ENCODE measurements at places on chromosomes 3 and 15. TPM values are rescaled to one million over a fixed set of nuclear protein-coding genes. Genes with fewer than 3 reads are reported as not detected.
A peak's percentile ranks its signal among the peaks of the same experiment; 100 is the strongest.

GRCh38 chr3:172595664-172596393 is 72.6 kb upstream of the TNFSF10 start:
- no peak for DNase-seq

- no peak for DNase-seq
These were observed 63.6 kb downstream of the SLC15A2 start for GRCh38 chr3:121957674-121958415.

- DNase-seq, result no peak
These were observed 491 bp upstream of the SENP7 start for GRCh38 chr3:101513419-101513986.

DNA sequence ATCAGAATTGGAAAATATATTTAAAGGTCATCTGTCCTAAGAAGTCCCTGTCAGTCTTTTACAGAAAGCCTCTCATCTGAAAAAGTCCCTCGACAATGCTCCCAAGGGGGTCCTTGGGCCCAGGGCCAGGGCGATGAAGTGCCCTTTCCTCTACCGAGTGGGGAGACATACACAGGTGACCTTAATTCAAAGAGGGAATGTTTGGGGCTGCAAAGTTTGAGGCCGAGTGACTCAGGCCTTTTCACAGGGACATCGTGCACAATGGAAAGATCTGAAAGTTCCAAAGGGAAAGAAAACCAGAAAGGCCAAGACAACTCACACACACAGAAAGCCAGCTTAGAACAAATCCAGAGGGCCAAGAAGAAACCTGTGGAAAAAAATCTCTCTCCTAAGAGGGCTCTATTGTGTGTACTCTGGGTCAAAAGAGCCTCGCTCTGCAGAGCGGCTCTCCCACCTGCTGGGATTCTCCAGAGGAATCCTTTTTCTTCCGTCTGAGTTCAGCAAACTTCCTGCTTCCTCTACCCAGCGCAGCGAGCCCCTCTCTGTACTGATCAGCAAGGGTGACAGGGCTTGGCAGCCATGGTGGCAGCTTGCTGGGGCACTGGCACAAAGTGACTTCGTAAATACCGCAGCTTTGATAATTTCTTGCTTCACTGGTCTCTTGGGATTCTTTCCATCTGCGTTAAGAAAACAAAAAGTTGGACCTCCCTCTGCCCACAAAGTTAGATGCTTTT is 259.1 kb downstream of the OPA1 start:
- DNase-seq, result no peak

- no peak for DNase-seq
These were observed 279.4 kb upstream of the UBE2E2 start for GRCh38 chr3:22923711-22924110.

- no peak for DNase-seq
These were observed 39.3 kb downstream of the CHRD start for GRCh38 chr3:184419171-184419570.

DNA sequence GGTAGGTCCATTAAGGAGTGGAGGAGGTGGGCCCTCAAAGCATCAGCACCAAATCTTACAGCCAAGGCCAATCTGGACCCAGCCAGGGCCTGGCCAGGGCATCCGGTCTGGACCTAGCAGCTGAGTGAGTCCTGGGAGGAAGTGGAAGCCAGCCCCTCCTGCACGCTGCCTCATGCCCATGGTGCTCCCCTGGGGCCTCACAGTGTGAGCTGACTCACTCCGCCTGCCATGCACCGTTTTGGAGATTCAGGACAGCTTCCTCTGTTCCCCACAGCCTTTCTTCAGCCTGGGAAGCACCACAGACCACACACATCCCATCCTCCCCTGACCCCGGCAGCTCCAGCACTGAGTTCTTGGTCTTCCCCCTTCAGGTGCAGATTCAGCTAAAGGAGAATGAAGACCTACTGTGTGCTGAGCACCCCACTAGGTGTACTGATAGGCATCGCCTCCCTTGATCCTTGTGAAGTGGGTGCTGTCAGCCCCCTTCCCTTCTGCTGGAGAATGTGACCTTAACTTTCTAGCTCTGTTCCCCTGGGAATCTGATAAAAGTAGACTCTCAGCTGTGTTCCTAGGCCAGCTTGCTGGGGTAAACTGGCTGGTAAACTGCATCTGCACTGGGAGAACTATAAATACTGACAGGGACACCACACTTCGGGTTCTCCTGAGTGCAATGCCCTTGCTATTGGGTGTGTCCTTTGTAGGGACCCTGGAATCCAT is 36.8 kb upstream of the SEC13 start:
- DNase-seq, result no peak

DNA sequence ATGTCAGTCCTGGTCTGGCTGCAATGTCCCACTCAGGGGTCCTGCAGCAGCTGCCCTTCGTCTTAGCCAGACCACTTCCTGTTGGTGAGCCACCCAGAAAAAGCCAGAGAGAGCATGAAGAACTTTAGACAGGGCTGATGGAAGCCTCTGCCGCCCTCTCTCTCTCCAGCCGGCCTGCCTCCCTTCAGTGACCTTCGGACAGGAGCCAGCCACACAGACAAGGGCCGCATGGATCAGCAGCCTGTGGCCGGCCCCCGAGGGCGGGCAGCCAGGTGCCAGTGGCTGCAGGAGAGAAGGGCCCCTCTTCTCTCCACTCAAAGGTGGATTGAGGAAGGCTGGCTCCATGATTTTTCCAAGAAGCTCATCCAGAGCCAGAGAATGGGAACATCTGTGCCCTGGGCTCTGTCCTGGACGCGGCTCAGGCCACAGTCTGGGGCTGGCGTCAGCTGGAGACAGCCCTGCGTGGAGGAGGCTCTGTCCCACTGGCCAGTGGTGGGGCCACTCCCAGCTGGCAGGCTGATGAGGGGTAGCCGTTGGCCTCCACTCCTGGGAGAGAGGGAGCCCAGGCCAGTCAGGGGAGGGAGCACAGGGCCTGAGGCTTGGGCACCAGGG is 42.9 kb downstream of the ISG20 start:
- no peak for DNase-seq

- DNase-seq, result no peak
These were observed 85.3 kb upstream of the MBNL1 start for GRCh38 chr3:152183473-152183872.

DNA sequence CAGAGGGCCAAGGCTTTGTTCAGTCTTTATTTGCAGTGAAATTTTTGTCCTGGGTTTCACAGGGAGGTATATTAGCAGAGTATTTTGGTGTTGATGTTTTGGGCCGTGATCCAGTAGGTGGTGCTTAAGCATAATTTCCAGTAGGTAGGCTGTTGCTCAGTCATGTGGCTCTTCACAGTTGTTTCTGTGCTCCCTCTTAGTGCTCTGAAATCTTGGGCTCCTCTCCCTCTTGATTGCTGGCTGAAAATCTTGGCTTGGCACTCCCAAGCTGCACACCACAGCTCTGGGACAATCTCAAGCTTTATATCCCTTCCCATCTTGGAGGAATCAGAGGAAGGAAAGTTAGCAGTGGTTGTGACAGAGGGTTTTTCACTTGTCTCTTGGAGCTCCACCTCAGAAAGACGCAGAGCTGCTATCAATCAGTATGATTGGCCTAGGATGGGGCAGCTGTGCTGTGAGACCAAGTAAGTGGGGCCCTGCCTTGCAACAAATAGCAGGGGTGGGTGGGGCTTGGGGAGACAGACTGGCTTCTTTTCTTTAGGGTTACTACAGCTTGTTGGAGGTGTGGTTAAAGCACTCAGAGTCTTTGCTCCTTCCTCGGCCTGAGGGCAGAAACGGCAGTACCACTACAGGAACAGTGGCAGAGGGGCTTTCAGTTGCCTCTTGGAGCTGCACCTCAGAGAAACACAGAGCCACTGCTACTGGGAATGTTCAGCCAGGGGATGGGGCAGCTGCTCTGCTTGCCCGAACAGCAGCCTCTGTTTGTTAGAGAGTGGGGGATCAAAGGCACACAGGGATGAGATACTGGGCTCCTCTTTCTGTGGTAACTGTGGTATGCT is 627.0 kb downstream of the SI start:
- DNase-seq, result no peak

The PLOD2 gene
- total RNA-seq, result 5.3 TPM

The HRG gene
- not detected for total RNA-seq

The PLA2G4E gene
- 57.7 TPM for total RNA-seq

GRCh38 chr15:99450896-99451358 is 114.9 kb upstream of the MEF2A start:
- peak; percentile 85 for DNase-seq

The CCR1 gene
- total RNA-seq, result 2.2 TPM

The ANKRD63 gene
- total RNA-seq, result not detected

DNA sequence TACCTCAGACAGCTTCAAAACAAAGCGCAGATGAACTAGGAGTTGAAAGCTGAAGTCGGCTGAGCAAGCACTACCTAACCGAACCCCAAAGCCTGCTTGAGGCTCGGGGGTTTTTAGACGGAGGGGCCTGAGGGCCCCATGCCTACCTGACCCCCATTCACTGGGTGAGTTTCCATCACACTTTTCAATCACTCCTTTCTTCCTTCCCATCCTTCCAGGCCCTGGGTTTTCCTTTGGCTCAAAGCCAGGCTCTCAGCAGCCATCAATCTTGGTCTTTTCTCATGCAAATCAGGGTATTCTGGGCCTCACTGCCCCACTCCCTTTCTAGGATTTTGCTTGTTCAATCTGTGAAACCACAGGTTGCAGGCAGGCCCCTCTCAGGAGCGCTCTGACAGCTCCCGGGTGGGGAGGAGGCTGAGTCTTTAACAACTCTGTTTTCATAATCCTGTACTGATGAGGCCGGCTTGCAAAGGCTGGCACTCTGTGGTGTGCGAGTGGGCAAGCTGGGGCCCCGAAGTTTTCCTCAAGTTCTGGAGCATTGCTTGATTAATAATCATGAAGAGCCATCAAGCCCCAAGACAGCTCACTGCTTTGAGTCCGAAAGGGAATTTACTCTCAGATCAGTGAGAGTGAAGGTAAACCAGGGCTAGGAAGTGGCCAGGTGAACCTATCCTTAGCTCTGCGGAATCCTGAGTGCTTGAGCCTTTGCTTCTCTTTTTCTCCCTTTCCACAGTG is 97.6 kb downstream of the FRMD4B start:
- DNase-seq, result no peak

DNA sequence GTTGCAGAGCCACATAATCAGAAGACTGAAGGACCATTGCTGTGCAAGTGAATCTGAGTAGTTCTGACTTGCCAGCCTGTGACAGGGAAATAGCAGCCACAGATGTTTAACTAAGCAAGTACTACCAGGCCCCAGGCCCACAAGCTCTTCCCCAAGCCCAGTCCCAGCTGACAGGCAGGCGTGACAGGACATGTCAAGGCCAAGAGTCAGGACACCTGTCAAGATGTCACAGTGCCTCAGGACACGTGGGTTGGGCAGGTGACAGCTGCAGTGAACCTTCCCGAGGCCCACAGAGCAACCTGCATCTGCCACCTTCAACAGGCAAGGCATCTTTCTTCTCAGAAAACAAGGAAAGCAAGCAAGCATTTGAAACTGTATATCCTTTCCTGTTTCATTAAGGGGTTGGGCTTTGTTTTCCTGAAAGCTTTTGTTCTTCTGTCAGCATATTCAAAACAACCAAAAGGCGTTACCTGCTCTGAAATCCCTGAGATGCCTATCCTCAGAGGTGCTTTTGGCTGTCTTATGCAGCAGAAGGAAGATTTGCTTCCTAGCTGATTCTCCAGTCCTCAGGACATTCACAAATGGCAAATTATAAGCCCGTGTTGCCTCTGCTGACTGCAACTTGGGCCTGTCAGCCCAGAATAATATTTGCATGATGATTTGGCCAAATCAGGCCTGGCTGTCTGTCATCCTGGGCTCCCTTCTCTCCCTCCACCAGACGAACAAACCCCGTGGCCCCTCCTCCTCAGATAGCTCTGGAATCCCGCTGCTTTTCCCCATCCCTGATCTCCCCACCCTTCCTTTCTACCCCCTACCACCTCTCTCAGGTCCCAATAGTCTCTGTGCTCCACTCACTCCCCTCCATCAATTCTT is 171.8 kb upstream of the WNT5A start:
- DNase-seq, result peak; percentile 65

- DNase-seq, result peak; percentile 62
These were observed 241.6 kb downstream of the UACA start for GRCh38 chr15:70521576-70522322.

The ADAMTS17 gene
- 4.2 TPM for total RNA-seq

- no peak for DNase-seq
These were observed 8.4 kb downstream of the CX3CR1 start for GRCh38 chr3:39271363-39271914.

The DBR1 gene
- total RNA-seq, result 12.8 TPM

GRCh38 chr3:30681649-30682211 is 75.3 kb downstream of the TGFBR2 start:
- DNase-seq, result no peak

DNA sequence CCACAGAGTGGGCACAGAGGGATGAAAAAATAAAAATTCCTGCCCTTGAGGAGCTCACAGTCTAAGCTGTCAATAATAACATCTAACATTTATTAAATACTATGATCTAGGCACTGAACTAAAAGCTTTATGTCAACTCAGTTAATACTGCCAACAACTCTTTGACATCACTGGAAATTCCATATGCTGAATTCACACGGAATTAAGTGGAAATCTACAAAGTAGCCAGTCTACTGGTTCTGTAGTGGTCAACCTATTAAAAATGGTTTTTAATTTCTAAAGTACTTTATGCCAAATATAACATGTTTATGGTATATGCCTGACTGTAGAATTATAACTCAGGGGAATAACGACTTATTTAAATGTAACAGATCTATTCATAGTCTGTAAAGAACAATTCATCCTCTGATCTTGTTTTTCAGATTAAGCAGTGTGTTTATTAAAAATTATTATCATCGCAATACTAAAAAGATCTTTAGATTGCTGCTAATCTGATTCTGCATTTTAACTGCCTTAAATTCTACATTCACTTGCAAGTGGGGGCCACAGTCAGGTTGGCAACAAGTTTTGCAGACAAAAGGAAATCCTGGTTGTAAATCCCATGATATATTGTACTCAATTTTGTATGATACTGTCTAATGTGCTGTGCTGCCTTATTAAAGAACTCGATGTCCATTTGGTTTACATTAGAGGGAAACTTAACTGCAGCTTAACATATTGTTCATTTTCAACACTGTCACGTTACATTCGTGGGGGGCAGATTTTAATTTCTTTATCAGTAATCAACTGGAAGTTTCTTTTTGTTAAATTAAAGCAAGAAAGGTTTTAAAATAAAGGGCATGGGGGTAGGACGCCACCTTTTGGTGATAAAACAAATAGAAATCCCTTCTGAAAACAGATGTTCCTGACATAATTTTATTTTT is 2.6 kb upstream of the FOXP1 start:
- no peak for DNase-seq

The IMPDH2 gene
- total RNA-seq, result 355 TPM

The C3orf18 gene
- total RNA-seq, result 1.6 TPM

GRCh38 chr15:31867536-31868442 is 162.5 kb upstream of the CHRNA7 start:
- DNase-seq, result no peak

GRCh38 chr3:20974396-20974795 is 776.6 kb downstream of the ZNF385D start:
- DNase-seq, result no peak

Measured in suprapubic skin (tissue), 4 donors.